Activated naive CD4-positive, alpha-beta T cell treated with anti-CD3 and anti-CD28 coated beads, Interleukin-2, amount 50 U/mL, for 72 hours (primary cell): ENCODE measurements at places on chromosomes 11 and 22. TPM values are rescaled to one million over a fixed set of nuclear protein-coding genes. Genes with fewer than 3 reads are reported as not detected.

The MPEG1 gene
- not detected for total RNA-seq

The INTS4 gene
- 72.7 TPM for total RNA-seq

The TRIM66 gene
- 16.2 TPM for total RNA-seq

The AQP11 gene
- total RNA-seq: 0.09 TPM

The APOBEC3B gene
- total RNA-seq: 9.6 TPM

The FZD4 gene
- 0.05 TPM for total RNA-seq

The FGF3 gene
- not detected for total RNA-seq

The ACR gene
- total RNA-seq: not detected

The CHRM1 gene
- total RNA-seq: not detected

The CNGA4 gene
- 0.52 TPM for total RNA-seq

The MUC15 gene
- not detected for total RNA-seq

The MS4A14 gene
- not detected for total RNA-seq

GRCh38 chr11:58771458-58771855, 39.7 kb upstream of the GLYAT start:
- DNase-seq: no peak

GRCh38 chr11:83192606-83193245, 786 bp upstream of the ANKRD42 start:
- no peak for DNase-seq

GRCh38 chr22:38638728-38639127, 17.5 kb downstream of the FAM227A start:
- DNase-seq: no peak

DNA sequence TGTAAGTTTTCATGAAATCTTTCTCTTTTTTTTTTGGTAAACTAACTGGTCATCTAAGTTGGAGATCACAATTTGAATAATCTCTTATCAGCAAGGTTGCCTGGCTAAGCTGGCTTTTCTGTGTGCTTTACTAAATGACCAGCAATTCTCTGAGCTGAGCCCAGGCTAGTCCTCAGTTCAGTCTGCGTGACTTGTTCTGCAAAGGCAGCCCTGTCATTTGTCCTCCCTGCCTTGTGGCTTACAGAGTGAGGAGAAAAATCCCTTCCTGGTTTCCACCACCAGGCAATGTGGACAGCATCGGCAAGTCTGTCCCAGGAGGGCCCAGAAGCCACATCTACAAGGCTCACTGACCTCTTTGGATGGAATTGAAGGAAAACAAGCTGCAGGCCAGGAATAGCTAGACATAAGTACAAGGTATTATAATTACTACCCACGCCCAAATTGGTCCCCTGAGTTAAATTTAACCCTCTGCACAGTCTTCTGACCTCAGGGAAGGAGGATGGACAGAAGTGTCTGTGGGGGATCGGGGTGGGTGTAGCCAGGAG, 108.6 kb downstream of the SCN3B start:
- DNase-seq: no peak

DNA sequence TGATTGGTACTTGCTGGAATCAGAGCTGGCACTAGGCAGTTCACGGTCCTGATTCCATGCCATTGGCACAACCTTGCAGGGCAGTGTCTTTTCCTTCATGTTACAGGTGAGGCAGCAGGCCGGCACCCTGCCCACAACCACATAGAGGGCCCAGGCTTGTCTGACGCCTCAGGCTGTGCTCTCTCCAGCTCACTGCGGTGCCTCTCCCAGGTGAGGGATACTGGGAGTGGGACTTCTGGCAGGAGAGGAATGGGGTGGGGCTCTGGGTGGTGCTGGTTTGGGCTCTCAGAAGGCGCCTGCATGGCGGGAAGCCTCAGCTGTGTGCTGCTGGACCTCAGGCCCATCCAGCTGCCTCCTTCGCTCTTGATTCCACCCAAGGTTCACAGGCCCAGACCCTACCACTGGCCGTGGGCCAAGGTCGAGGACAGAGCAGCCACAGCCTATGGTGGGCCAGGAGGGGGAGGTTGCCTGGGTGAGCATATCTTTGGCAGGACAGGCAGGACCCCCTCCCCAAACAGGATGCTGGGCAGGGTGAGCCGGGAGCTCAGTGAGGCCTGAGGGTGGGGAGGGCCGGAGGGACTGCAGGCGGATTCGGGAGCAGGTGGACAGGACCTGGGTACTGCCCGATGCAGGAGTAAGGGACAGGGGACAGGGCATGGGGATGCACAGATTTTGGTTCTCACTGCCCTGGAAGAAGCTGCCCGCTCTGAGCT, 7.0 kb upstream of the MPPED1 start:
- no peak for DNase-seq

GRCh38 chr11:58152781-58153180, 27.5 kb upstream of the OR9I1 start:
- no peak for DNase-seq

GRCh38 chr11:86747801-86748200, 52.5 kb upstream of the PRSS23 start:
- no peak for DNase-seq

GRCh38 chr22:36201630-36202319, at the start of gene APOL4:
Gene APOL4, minus strand, starts transcription at chr22:36201809. Its CDS starts 75 bp downstream, at chr22:36201734.
- DNase-seq: no peak

DNA sequence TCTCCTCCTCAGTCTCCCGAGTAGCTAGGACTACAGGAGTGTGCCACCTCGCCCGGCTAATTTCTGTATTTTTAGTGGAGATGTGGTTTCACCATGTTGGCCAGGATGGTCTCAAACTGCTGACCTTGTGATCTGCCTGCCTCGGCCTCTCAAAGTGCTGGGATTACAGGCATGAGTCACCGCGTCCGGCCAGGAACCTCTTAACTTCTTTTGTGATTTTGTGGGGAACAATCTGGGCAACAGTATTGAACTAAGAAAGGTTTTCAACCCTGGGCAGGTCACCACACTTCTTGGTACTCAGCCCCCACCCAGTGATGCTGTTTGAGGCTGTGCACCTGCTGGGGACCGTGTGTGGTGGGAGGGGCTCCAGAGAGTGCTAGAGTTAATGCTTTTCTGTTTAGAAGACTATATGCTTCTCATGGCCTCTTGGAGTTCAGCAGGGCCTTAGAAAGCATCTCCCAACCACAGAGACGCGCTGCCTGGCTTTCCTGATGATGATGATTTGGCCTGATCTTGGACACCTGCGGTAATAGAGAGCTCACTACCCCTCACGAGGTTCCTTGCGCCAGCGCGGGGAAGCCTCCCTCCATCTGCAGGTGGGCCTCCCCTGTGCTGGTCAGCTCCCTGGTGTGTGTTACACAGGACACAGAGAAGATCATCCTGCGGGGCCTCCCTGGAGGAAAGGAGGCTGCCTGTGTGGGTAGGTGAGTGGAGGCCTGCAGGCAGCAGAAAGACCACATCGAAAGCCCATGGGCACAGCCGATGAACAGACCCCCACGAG, 1.2 kb downstream of the DENND6B start:
- DNase-seq: no peak

- DNase-seq: peak; percentile 26
Measured at GRCh38 chr11:122108192-122108799, 7.7 kb downstream of the BLID start.

DNA sequence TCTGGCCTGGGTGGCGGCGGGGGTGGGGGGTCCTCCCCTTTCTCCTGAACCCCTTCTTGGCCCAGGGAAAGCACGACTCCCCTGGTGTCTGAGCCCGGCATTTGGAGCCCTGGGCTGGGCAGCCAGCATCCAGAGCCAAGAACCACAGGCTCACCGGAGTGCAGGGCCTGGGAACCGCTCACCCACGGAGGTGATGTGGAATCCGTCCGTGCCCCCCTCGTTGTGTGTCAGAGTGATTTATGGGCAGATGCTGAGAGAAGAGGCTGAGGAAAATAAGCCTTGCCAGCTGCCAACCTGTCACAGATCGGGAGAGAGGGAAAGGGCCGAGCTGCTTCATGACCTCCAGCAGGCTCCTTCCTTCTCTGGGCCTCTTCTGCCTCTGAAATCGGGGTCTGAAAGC, 33.7 kb downstream of the WNT11 start:
- DNase-seq: no peak

- DNase-seq: peak; percentile 43
Measured at GRCh38 chr22:38346506-38346905, 29.3 kb upstream of the CSNK1E start.

DNA sequence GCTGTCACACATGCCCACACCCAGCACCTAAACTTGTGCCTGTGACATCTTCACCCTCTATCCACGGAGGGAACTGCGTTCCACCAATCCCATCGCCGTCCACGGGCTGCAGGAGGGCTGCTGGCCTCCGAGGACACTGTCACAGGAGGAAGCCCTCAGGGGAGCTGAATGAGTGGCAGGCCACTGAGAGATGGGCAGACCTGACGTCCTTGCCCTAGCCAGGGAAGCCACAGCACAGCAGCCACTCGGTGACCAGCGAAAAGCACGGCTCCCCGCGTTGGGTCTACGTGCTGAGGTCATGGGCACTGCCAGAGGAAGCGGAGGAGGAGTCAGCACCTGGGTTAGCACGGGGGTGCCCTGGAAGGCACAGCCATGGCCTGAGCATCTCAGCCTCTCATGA, 50.5 kb downstream of the IGSF9B start:
- DNase-seq: no peak

- no peak for DNase-seq
Measured at GRCh38 chr22:33746501-33746928, 173.8 kb downstream of the LARGE1 start.

DNA sequence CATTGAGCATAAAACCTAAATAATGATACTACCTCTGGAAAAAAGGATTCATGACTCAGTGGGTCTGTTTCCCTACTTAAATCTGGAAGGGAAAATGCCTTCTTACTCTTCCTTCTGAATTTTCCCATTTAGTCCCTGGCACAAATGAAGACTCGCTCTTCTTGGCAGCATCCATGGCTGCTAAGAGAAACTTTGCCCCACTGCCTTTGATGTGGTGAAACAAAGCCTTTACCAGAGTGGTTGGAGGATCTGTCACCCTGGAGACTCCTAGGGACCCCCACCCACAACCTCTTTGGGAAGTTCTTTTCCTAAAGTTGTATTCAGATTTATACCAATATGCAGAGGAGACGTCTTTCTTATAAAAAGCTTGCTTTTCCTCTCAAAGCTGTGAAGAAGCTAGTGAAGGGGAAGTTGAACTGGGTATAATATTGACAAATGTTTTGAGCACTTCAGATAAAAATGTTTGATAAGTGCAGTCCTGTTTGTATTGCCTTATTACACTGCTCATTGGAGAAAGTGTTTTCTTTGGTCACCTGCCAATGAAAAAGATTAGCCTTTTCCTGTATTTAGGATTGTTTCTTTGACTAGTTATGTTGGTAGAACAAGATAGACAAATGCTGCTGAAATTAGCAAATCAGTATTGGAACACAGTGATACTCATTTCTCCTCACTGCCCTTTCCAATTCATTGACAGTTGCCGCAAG, 77.3 kb downstream of the ARFGAP2 start:
- DNase-seq: no peak

GRCh38 chr11:74611369-74611861, 19.0 kb downstream of the POLD3 start:
- DNase-seq: no peak

DNA sequence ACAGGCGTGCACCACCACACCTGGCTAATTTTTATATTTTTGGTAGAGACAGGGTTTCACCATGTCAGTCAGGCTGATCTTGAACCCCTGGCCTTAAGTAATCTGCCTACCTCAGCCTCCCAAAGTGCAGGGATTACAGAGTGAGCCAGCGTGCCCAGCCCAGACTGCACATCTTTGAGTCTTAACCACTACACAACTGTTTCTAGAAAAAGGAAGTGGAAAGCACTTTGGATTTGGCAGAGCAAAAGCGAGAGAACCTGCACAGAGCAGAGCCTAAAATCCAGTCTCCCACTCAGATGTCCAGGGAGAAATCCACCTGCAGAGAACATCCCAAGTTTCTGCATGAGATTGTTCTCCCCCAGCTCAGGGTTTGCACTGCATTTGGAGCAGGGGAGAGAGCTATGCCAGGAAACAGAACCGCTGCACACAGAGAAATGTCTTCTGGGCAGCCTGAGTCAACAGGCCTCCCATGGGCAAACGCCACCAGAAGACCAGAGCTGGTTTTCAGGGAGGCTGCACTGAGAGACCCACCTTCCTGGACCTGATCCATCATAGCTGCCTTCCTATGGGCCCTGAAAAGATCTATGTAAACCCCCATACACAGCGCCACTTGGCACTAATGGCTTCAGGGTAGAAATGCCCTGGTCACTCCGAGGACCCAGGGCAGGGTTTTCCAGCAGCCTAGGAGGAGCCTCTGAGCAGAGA, 54.0 kb downstream of the RPUSD4 start:
- DNase-seq: no peak

DNA sequence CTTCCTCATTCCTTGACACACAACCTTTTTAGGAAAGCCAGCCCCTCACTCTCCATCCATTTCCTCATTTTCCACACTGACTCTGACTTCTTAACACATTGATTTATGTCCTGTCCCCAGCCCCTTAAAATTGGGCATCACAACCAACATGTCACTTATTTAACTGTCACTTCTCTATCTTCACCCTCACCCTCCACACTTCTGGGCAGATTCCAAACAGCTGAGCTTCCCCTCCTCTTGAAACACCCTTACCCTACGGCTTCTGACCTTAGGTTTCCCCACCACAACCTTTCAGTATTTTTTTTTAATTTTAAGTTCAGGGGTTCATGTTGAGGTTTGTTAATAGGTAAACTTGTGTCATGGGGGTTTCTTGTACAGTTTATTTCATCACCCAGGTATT, 696.3 kb downstream of the DLG2 start:
- no peak for DNase-seq

DNA sequence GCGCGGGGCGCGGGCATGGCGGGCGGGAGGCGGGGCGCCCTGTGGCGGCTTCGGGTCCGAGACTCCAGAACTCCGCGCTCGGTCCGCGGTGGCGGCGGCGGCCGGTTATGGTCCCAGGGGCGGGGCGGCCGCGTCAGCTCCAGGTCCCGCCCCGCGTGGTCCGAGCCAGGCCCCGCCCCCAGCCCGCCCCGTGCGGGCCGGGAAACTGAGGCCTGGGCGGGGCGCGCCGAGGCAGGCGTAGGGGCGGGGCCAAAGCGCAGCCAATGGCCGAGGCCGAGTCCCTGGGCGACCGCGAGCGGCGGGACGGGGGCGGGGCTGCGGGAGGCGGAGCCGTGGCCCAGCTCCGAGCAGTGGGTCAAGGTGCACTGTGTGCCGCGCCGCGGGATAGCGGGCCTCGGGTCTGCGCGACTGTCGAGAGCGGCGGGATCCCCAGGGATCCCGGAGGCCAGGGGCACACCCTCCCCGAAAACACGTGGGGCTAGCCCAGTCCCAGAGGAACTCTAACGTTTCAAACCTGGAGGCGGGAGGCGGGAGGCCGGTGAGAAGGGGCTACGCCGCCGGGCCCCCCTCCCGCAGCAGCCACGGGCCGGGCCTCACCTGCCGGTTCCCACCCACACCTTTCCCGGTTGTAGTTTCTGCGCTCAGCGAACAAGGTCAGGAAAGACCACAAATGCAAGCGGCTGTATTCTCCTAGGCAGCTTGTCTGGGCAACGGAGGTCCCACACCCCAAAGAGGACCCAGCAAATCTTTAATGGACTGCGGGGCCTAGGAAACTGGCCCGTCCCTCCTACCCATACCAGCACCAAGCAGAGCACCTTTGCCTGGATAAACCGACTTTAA, at the start of gene SLC25A1:
Gene SLC25A1, minus strand, starts transcription at position 80 of the 840 bp plus-strand sequence. Its CDS starts 63 bp downstream, at position 17.
- peak; percentile 94 for DNase-seq

GRCh38 chr11:118572061-118572980, at the start of gene ARCN1:
Gene ARCN1, plus strand, starts transcription at chr11:118572409. Its CDS starts 139 bp downstream, at chr11:118572548.
- DNase-seq: peak; percentile 73

DNA sequence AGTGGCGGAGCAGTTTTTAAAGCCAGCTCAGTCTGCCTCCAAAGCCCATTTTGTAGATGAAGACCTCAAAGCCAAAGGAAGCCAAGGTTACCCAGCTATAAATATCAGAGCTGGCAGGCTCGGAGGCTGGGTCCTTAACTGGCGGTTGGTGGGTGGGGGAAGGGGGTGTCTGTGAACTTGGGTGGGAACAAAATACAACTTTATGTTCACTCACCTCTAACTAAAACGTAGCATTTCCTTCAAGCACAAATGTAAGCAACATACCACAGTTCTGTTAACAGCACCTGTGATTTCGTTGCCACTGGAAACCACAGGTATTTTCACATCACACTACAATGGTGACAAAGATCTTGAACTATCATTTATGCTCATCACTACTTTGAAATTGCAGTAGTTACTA, 99.7 kb upstream of the SYT13 start:
- no peak for DNase-seq
